ENCODE measurements at places on chromosomes 4 and X.

DNA sequence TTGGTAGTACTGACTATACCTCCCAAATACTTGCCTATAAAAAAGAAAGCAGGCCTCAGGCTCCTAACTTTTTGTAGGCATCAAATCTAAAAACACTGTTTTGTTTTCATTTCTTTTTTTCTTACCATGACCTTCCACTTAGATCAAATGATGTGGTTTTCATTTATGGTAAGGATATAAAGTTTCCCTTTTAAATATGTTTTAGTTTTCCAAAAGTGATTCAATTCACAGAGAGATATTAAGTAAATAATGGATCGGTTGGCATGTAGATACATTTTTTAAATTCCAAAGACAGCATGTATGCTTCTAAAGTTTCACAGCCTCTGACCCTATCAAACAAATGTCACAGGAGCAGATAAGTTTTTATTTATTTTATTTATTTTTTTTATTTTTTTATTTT, 23.9 kb downstream of the EFHC2 start:
- H3K27me3 ChIP-seq = no peaks in the 10 kb centered on the region
- DNase-seq = no peak
- H3K4me3 ChIP-seq = no peak overlapping the region
- H3K4me1 ChIP-seq = peaks cover 12% of the 10 kb centered on the region
- H3K36me3 ChIP-seq = peaks cover 2% of the 10 kb centered on the region

DNA sequence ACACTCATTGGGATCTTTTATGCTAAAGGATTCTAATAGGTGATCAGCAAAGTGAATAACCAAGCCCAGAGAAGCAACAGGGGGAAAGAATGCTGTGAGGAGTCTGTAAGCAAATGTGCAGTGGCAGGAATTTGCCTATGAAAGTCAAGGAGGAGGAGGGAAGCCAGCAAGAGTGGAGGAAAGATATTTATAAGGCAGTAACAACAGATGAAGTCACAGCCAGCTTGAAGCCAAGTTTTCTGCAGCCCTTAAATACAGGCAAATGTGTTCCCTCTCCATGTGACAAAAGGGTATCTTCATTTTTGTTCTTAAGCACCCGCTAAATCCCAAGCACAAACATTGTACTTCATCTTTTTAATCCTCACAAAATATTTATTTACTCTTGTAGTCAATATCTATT, 275.0 kb upstream of the CLNK start:
- H3K36me3 ChIP-seq = no peaks in the 10 kb centered on the region
- peaks cover 5% of the 10 kb centered on the region for H3K4me1 ChIP-seq
- H3K4me3 ChIP-seq = no peak overlapping the region
- H3K27ac ChIP-seq = no peak overlapping the region

DNA sequence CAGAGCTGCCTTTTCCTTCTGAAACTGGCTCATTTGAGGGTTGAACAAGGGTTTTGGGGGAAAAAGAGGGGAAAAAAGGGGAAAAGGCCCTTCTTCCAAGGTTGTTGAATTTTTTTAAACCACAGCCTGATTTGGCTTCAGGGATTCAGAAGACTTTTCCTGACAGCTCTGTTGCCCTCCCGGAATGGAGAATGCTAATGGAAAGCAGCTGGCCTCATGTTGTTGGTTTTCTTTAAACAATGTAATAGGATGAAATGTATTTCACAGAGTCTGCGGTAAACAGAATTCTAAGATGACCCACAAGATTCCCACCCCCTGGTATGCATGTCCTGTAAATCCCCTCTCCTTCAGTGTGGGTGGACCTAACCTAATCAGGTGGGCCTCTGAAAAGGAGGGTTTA, 3.3 kb upstream of the KIAA1210 start:
- no peaks in the 10 kb centered on the region for H3K4me1 ChIP-seq
- no peaks in the 10 kb centered on the region for H3K27me3 ChIP-seq
- no peaks in the 10 kb centered on the region for H3K36me3 ChIP-seq
- no peak overlapping the region for H3K4me3 ChIP-seq

DNA sequence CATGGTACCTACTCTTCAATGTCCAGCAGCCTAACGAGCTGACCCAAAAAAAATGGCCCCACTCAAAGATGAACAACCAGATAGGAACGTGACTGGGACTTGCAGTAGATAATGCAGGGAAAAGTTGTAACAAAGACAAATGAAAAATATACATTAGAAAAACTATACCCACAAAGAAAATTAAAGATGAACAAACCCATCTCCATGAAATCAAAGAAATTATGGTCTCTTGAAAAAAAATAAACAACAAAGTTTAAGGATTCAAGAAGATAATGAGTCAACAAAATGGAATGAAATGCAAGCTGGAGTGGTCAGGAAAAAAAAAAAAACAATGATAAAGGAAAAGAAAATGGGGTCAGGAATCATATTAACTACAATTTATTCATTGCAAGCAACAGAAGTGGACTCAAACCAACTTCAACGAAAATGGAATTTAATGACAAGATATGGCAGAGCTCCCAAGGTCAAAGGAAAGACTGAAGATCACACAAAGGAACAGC, 309.8 kb upstream of the GALNT7 start:
- H3K27ac ChIP-seq = no peak overlapping the region
- H3K27me3 ChIP-seq = no peaks in the 10 kb centered on the region
- no peak for DNase-seq
- no peak overlapping the region for H3K4me3 ChIP-seq
- H3K36me3 ChIP-seq = no peaks in the 10 kb centered on the region

All from activated naive CD8-positive, alpha-beta T cell treated with anti-CD3 and anti-CD28 coated beads for 36 hours (primary cell).